Stimulated activated naive CD8-positive, alpha-beta T cell treated with anti-CD3 and anti-CD28 coated beads, Interleukin-15, amount 100 ng/mL, for 72 hours (primary cell): ENCODE measurements at places on chromosomes 16 and 17.

- no peak for DNase-seq
These were observed 1.7 kb downstream of the USP32 start for GRCh38 chr17:60390186-60390585.

GRCh38 chr17:39283896-39284295 is 58.2 kb upstream of the STAC2 start:
- DNase-seq = no peak

GRCh38 chr17:19383681-19384470 is 3.1 kb downstream of the MFAP4 start:
- no peak for DNase-seq

DNA sequence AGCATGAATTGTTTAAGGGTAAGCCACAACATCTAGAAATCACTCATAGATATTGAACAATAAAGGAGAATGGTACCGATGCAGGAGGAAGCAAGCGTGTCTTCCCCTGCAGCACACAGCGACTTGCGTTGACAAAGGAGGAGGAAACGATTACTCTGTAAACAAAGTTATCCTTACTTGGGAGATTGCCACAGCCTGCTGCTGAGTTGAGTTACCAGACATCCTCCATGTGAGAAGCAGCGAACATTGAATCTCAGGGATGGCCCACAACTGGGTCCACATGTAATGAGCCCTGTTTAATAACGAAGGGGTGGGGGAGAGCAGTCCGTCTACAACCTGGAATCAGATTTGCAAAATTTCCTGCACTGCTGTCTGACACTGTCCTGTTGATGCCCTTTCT is 27.7 kb downstream of the CLUH start:
- no peak for DNase-seq

- peak; percentile 98 for DNase-seq
These were observed at the start of gene NFATC3 for GRCh38 chr16:68085259-68086071. Gene NFATC3, plus strand, starts transcription at chr16:68085370. Its CDS starts 312 bp downstream, at chr16:68085682.

GRCh38 chr16:52993179-52993578 is 59.5 kb downstream of the CHD9NB start:
- DNase-seq = no peak

GRCh38 chr17:67523101-67523500 is 146.0 kb downstream of the PITPNC1 start:
- DNase-seq = no peak

DNA sequence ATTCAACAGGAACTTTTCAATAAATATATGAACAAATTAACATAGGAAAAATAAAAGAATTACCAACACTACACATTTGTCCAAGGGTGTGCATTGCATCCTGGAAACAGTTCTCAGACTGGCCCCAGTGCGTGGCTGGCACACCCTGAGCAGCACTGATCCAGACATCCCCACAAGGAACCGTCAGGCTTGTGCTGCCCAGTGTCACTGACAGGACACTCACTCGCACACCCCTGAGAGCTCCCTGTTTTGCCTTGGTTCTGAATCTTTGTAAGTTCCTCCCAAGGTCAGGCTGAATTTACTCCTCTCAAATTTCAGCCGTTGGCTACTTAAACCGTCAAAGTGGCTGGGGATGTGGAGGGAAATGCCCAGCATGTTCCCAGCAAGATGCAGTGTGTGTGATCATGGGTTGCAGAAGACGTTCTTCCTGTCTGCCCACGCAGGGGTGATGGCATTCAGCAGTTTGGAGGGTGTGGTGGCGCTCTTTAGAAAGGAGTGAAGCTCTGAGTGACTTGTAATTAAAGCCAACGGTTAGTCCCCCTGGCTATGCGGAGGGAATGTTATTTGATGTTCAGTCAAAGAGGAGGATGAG is 1.7 kb downstream of the MT2A start:
- DNase-seq = peak; percentile 88

- no peak for DNase-seq
These were observed 38.4 kb downstream of the HIC1 start for GRCh38 chr17:2093349-2093748.

DNA sequence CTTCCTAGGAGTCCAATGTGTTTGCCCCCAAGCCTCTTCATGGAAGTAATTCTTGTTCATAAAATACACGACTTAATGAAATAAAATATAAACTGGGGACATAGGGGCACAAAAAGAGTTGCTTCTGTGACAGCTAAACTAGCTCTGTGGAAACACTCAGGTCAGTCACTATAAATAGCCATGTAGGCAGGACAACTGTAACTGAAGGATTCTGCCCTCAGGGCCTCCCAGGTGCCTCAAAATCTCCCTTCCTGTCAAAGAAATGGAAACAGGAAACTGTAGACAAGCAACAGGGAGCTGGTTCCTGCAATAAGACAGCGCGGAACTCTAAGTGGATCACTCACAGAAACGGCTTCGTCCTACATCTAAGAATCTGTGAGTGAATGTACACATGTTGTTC is 178.1 kb upstream of the ZFHX3 start:
- DNase-seq = no peak

DNA sequence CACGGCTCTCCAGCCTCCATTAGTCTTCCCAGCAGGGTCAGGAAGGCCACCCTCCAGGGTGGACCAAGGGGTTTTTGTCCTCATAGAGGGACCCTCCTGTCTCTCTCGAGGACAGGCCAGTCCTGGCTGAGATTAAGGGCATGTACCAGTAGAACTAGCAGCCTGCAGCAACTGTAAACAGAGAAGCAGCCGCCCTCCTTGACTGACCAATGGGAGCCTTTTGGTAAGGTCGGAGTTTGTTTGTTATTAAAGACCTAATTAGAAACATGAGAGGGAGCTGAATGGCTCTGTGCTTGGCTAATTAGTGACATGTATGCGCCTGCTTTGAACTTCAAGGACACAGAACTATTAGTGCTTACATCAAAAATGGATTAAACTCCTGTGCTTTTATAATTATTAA is 80.0 kb downstream of the CCDC182 start:
- no peak for DNase-seq

- DNase-seq = no peak
These were observed 137.9 kb upstream of the HS3ST4 start for GRCh38 chr16:25553711-25554436.

GRCh38 chr17:12851901-12852435 is 62.7 kb downstream of the ARHGAP44 start:
- DNase-seq = no peak

DNA sequence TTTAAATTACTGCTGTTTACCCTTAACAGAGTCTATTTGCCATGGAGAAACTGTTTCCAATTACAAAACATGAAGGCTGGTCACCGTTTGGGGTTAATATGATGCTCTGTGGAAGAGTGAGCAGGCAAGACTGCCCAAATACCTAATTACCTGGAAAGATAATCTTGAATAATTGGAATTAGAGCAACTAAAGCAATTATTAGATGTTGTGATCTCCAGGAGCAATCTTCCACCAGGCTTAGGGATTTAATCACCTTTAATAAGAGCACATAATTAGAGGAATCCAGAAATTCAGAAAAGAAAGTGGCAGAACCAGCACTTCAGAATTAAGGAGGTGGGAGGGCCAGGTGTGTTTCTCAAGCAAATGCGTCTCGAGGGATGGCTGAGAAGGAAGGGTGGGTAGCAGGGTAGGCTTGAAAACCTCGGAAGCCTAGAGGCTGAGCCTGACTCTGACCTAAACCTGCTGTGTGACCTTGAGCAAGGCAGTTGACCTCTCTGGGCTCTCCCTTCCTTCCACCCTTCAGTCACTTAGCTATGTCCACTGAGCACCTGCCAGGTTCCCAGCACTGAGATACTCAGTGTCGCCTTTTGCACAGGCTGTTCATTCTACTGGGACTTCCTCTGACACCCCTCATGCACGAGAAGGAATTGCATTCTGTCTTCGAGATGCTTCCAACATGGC is 113.2 kb downstream of the GSG1L start:
- no peak for DNase-seq

GRCh38 chr17:41404024-41404671 is 6.7 kb upstream of the KRT31 start:
- peak; percentile 52 for DNase-seq

- DNase-seq = no peak
These were observed 58.6 kb upstream of the NUDT7 start for GRCh38 chr16:77663711-77664110.

DNA sequence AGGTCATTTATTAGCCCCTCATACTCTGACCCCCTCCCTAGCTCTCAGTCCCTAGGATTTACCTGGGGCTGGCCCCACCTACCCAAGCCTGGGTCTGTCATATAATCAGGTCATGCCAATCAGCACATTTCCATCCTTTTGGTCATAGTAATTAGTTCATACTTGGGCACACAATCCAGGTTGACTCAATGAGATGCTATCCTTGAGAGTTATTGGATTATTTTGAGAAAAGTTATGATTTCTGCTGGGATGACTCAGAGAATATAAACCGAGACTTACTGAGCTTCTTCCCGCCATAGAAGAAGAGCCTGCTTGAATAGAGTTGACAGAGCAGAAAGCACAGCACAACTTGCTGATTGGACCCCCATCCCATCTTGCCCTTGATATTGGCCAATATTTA is 331.5 kb downstream of the CBLN1 start:
- no peak for DNase-seq

DNA sequence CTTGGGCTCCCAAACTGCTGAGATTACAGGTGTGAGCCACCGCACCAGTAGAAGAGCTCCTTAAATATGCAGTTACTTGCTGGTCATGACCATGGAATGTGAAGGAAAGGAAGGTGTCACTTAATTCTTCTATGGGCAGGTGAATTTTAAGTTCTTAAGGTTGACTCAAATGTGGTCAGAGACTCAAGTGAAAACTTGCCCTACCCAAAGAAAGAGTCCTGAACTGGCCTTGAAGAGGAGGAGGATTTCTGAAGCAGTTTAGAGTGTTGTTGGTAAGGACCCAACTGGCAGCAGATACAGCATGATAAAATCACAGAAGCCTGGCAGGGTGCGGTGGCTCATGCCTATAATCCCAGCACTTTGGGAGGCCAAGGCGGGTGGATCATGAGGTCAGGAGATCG is 29.4 kb downstream of the CHD9 start:
- no peak for DNase-seq

- DNase-seq = no peak
These were observed 53.9 kb upstream of the NETO2 start for GRCh38 chr16:47197536-47198179.

- no peak for DNase-seq
These were observed 8.6 kb upstream of the TOX3 start for GRCh38 chr16:52555572-52555971.

- DNase-seq = no peak
These were observed 85.3 kb upstream of the ATP2A3 start for GRCh38 chr17:4049546-4049945.

GRCh38 chr16:52535076-52535475 is 11.9 kb downstream of the TOX3 start:
- no peak for DNase-seq

GRCh38 chr17:37117373-37118142 is 168.8 kb downstream of the AATF start:
- DNase-seq = no peak

- DNase-seq = no peak
These were observed 33.6 kb upstream of the RAB11FIP4 start for GRCh38 chr17:31357839-31358394.

- no peak for DNase-seq
These were observed 38.9 kb downstream of the TMEM100 start for GRCh38 chr17:55683550-55684315.

- DNase-seq = no peak
These were observed 2.3 kb downstream of the SPACA3 start for GRCh38 chr17:32993977-32994376.

DNA sequence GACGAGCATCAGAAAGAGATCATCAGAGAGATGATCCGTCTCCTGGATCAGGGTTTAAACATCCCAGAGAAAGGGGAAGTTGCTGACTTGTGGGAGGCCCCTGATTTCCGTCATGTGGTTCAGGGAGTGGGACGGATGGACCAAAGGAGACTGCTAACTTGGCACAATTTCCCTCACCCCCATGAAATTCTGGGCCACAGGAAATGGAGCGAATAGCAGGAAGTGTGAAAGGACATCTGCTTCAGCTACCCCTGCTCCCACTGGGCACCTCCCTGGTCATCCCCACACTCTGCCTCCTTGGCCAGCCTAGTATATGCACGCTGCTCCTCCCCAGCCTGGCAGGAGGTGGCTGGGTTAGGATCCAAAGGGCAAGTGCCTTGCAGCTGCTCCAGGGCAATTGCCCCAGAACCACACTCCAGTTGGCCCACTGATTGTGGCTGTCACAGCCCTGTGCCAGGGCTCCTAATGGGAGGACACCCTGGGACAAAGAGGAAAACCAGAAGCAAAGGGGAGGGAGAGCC is 1.3 kb downstream of the ARRB2 start:
- DNase-seq = no peak

DNA sequence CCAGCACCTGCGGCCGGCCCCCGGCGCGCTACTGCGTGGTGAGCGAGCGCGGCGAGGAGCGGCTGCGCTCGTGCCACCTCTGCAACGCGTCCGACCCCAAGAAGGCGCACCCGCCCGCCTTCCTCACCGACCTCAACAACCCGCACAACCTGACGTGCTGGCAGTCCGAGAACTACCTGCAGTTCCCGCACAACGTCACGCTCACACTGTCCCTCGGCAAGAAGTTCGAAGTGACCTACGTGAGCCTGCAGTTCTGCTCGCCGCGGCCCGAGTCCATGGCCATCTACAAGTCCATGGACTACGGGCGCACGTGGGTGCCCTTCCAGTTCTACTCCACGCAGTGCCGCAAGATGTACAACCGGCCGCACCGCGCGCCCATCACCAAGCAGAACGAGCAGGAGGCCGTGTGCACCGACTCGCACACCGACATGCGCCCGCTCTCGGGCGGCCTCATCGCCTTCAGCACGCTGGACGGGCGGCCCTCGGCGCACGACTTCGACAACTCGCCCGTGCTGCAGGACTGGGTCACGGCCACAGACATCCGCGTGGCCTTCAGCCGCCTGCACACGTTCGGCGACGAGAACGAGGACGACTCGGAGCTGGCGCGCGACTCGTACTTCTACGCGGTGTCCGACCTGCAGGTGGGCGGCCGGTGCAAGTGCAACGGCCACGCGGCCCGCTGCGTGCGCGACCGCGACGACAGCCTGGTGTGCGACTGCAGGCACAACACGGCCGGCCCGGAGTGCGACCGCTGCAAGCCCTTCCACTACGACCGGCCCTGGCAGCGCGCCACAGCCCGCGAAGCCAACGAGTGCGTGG is 1.5 kb downstream of the NTN1 start:
- DNase-seq = peak; percentile 23

GRCh38 chr17:38742411-38743308 is 5.5 kb downstream of the PCGF2 start:
- DNase-seq = no peak

DNA sequence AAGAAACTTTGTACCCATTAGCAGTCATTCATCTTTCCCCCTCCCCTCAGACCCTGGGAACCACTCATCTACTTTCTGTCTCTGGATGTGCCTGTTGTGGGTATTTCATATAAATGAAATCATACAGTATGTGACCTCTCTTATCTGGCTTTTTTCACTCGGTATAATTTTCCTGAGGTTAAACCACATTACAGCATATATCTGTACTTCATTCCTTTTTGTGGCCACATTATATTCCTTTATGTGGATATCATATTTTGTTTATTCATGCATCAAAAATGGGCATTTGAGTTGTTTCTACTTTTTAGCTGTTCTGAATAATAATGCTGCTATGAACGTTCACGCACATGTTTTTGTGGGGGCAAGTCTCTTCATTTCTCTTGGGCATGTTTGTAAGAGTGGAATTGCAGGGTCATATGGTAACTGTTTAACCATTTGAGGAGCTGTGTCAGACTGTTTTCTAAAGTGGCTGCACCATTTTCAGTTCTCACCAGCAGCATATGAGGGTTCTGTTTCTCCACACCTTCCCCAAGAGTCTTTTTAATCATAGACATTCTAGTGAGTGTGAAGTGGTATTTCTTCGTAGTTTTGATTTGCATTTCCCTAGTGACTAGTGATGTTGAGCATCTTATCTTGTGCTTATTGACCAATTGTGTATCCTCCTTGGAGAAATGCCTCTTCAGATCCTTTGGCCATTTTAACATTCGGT is 3.8 kb downstream of the SNX29 start:
- no peak for DNase-seq
